ENCODE measurements at places on chromosomes 2 and 18.
A peak's percentile ranks its signal among the peaks of the same experiment; 100 is the strongest.

- no peak for DNase-seq
Observed at GRCh38 chr2:183063083-183063482, 15.5 kb upstream of the DUSP19 start.

DNA sequence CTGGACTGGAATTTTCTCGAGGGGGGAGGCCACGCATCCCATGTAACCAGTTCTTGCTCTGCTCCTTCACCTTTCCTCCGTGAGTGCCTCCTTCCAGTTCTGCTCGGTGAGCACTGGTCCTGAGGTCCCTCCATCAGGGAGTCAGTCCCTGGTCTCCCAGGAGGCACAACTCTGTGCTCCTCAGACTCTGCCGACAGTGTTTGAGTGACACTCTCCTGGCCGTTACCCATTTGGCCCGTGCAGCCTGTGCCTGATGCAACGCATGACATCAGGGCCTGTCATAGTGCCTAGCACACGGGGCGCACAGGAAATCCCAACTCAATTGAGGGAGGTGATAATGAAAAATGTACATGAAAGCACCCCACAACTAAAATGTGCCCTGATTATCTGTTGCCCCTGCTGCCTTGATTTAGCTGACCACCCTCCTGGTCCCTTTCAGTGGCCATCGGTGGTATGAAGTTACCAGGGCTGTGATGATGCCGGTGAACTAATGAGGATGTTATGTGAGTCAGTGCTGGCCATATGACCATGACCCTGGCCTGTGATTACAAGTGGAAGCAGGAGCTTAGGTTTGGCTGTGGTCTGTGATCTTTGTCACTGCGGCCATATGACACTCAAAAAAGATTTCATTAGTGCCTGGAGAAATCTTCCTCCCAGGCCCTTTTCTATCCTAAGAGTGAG, 144.6 kb downstream of the TDRD15 start:
- no peak for DNase-seq

GRCh38 chr2:127049927-127050802, 56.8 kb downstream of the BIN1 start:
- no peak for DNase-seq

- DNase-seq: no peak
Observed at GRCh38 chr2:150586858-150587257, 99.4 kb upstream of the RND3 start.

DNA sequence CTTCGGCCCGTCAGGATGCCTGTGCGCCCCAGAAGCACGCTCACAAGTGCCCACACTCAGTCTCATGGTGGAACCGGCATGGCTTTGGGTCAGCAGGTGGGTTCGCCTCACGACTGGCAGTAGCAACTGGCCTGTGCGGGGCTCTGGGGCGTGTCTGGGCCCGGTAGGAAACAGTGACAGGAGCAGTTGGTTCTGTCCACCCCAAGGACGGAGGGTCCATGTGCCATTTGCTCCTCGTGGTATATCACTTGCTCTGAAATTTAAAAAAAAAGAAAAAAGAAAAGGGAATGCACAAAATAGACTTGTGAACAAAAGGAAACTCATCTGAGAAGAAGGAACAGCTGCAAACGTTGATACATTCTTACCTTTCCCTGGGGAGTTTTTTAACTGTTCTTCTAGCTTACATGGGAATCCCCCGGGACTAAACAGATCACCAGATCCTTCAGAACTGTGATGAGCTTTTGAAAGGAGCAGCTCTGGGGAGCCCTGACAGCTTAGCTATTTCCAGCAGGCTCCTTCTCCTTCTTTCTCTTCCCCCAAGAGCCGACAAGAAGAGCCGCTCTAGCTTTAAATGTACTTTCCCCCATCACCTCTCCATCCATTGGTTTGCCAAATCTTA, 42.8 kb downstream of the TRAPPC12 start:
- no peak for DNase-seq

DNA sequence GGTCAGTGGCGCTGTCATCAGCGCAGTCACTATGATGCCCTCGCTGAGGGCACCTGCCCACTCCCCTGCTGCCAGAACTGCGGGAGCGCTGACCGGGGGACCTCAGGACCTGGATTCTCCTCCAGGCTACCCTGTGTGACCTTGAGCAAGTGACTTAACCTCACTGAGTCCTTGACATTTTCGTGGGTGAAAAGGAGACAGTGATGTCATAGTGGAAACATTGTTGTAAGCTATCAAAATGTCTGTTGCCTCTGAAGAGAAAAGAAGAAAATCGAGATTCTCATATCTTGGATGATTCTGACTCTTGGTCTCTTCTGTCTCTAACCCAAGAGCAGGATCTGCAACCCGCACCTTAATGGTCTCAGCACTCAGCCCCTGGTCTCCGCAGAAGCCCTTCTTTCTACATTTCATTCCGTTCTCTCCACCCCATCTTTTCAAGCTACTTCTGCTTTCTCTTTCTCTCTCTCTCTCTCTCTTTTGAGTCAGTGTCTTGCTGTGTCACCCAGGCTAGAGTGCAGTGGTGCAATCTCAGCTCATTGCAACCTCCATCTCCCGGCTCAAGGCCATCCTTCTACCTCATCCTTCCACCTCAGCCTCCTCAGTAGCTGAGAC, 978 bp upstream of the TUBA4A start:
- no peak for DNase-seq

DNA sequence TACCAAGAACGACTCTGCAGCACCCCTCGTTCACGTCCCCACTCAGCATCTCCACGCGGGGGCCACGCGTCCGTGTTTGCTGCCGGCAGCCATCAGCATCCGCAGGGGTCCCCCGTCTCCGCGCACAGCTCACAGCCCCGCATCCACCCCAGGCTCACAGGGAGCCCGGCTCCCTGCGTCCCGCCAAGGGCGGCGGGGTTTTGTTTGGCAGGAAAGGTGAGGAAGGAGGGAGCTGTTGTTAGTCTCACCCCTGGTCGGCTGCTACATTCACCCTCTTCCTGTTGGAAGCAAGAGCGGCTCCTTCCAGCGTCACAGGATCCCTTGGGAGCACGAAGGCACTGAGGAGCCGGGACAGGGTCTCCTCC, 131.0 kb upstream of the CTDP1 start:
- DNase-seq: no peak

- DNase-seq: no peak
Observed at GRCh38 chr2:73228631-73229030, 4.4 kb downstream of the PRADC1 start.

GRCh38 chr2:24163601-24164000, 11.3 kb upstream of the FAM228A start:
- no peak for DNase-seq

GRCh38 chr2:19809206-19809605, 92.6 kb downstream of the TTC32 start:
- peak; percentile 81 for DNase-seq

DNA sequence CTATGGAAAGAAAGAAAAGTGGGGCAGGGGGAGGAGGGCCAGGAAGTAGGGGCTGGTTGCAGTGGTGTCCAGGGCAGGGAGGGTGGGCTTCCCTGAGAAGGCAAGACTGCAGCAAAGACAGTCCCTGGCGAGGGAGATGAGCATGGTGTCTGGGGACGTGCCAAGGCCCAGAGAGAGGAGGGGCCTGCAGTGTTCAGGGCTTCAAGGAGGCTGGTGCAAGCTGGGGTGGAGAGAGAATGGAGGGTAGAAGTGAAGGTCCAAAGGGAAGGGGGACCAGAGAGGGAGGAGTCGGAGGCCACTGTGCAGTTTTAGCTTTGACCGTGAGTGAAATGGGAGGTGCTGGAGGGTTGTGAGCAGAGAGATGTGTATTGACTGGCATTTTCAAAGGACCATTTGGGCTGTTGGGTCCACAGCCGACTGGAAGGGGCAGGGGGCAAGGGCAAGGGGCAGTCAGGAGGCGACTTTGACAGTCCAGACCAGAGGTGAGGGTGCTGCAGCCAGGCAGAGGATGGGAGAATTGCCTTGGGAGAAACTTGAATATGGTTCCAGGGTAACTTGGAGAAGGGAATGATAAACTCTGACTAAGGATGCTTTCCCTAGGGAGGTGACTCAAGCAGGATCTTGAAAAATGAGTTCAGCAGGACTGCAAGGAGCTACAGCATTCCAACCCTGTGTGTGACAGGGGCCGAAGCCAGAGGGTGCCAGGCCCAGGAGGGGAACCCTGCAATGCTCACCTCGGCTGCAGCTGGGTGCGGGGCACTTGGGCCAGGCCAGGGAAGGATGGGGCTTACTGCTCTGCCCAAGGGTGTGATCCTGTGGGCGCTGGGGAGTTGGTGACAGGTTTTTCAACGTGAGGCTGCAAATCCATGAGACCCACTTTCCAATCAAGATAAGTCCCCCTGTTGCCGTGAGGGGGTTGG, 177.1 kb upstream of the HAAO start:
- no peak for DNase-seq

DNA sequence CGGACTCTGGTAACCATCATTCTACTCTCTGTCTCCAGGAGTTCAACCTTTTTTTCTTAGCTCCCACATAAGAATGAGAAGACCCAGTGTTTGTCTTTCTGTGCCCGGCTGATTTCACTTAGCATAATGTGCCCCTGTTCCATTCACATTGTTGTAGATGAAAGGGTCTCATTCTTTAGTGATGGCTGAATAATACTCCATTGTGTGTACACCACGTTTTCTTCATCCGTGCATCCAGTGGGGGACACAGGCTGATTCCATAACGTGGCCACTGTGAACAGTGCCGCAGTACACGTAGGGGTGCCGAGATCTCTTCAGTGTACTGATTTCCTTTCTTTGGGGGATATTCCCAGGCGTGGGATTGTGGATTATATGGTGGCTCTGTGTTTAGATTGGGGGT, 72.3 kb upstream of the NFATC1 start:
- DNase-seq: no peak

GRCh38 chr2:65186872-65187851, 40.5 kb upstream of the ACTR2 start:
- peak; percentile 92 for DNase-seq

DNA sequence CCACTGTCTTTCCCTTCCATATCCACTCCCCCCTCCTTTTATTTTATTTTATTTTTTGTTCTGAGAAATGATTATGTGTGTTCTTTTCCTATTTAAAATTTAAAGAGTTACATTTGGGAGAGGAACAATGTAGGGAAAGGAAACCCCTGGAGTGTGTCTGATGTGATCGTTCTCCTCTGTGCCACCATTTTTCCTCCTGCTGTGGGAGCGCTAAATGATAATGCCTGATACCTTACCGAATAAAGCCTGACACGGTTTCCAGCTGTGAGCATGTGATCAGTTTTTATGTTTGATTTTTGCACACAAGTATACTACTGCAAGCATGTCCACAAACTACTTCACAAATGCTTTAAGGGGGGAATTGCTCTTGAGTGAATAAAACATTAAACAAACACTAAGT, 317.8 kb upstream of the FANCL start:
- DNase-seq: no peak

DNA sequence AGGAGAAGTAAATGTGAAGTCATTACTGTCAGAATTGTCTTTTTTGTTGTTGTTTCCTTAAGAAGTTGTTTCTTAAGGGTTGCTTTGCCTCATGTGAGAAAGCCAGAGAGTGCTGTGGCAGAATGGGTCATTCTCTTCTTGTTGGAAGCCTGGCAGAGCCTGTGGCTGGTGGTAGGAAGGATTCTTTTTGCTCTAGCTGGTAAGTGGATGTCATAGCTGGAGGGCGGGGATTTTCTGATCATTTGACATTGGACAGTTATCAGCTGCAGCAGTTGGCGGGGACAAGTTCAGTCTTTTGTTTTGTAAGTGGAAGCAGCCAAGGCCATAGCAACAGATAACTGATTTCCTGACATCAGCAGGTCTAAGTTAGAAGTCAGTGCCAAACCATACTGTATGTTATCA, 5.5 kb upstream of the RMDN2 start:
- DNase-seq: no peak

- DNase-seq: no peak
Observed at GRCh38 chr2:63425079-63425416, 163.2 kb downstream of the WDPCP start.

DNA sequence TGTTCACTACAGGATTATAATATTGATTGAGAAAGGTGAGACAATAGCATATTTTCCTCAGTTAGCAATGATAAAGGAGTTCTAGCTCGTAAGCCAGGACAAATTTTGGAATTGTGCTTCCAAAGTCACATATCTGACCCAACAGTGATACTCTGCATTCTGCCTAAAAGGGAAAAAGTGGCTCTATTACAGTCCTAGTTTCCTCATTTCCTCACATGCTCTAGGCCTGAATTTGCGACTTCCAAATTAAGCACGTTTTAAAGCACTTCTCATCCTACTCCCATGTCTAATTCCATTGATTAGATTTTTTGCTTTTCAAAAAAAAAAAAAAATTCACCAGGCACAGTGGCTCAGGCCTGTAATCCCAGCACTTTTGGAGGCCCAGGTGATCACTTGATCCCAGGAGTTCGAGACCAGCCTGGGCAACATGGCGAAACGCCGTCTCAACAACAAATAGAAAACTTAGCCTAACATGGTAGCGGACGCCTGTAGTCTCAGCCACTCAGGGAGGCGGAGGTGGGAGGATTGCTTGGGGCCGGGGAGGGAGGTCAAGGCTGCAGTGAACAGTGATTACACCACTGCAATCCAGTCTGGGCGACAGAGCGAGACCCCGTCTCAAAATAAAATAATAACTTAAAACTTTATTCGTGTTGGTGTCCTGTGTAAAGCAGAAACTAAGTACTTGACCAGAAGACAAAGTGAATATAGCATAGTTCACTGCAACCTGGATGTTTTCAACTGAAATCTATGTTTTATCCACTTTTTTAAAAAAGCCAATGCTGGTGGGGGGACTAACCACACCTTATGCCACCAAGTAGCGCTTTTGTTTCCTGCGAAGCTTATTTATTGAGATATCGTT, 1.5 kb downstream of the ESCO1 start:
- DNase-seq: no peak

GRCh38 chr2:148936857-148937450, 61.9 kb downstream of the KIF5C start:
- DNase-seq: peak; percentile 77

- DNase-seq: no peak
Observed at GRCh38 chr2:105576440-105577241, 168.1 kb upstream of the NCK2 start.

DNA sequence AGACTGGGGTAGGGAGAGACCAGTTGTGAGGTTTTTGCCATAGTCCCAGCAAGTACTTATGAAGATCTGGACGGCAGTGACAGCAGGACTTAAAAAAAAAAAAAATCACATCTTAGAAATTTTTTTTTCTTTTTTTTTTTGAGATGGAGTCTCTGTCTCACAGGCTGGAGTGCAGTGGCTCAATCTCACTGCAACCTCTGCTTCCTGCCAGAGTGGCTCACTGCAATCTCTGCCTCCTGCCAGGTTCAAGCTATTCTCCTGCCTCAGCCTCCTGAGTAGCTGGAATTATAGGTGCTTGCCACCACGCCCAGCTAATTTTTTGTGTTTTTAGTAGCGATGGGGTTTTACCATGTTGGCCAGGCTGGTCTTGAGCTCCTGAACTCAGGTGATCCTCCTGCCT, 22.4 kb upstream of the STAT4 start:
- DNase-seq: no peak

GRCh38 chr2:127659408-127660290, 13.7 kb downstream of the GPR17 start:
- DNase-seq: no peak

All from esophagus muscularis mucosa (tissue), 4 donors.